ENCODE measurements at places on chromosomes 5 and 9. TPM values are rescaled to one million over a fixed set of nuclear protein-coding genes. Genes with fewer than 3 reads are reported as not detected.

DNA sequence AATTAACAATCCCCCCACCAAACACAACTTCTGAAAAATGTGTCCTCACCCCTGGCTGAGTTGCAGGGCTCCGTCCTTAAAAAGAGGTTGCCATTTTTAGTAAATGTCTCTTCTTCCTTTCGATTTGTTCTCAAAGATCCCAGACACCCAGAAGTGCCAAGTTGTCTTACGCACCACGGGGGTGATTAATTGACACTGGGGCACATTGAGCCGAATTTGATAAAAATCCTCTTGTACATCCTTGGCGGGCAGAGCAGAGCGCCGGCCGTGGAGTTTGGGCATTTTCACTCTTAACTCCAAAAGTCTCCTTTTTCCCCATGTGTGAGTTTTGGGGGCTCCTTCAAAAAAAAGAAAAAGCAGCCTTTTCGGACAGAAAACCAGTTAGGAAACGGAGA lies 4.5 kb downstream of the LMX1B start:
- DNase-seq = no peak

DNA sequence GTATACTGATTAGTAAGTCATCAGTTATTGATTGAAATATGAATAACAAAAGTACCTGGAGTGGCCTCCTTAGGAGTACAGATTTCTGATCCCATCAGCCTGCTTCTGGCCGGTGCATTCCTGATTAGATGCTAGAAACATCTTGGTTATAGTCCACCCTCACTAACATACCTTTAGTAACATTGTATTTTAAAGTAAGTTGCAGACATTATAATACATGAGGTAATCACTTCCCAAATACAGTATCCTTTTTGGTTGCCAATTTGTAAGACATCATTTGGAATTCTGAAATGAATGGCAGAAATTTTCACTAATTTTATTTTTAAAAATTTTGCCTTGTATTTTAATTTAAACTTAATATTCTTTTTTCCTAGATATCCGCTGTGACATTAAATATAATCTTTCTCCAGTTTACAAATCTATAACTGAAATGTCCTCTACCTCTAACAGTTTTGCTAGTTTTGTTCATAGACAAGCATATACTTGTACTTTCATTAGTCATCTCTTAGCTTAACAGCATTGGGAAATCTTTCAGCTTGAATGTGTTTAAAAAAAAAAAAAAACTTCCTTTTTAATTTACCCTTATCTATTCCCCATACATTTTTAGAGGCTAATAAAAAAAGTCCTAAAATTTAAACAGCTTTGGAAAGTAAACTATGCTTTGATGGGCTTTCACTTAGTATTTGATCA lies 178.9 kb downstream of the XRCC4 start:
- DNase-seq = no peak

FLT4 gene
- total RNA-seq = 5.0 TPM

GRCh38 chr5:171816666-171817065 lies 31.0 kb downstream of the SMIM23 start:
- no peak for DNase-seq

GRCh38 chr9:129070696-129071525 lies 10.0 kb upstream of the DOLPP1 start:
- no peak for DNase-seq

RASA1 gene
- 70.8 TPM for total RNA-seq

ZNF367 gene
- 2.4 TPM for total RNA-seq

DNA sequence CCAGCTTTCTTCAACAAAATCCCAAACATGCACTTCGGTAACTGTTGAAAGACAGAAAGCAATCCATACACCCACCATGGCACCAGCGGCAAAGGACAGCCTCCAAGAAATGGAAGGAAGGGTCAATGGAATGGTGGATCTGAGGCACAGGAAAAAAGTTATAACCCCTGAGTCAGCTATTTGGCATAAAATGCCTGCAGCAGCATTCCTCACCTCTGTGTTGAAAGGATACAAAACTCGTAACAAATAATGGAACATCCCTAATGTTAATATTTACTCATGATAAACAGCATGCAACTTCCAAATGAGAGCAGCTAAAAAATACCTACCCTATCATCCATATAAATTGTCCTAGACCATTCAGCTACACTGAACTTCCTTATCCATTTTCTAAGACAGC lies 9.4 kb downstream of the FBXW11 start:
- no peak for DNase-seq

- DNase-seq = no peak
Observed at GRCh38 chr5:138850865-138851435, 24.2 kb downstream of the LRRTM2 start.

DNA sequence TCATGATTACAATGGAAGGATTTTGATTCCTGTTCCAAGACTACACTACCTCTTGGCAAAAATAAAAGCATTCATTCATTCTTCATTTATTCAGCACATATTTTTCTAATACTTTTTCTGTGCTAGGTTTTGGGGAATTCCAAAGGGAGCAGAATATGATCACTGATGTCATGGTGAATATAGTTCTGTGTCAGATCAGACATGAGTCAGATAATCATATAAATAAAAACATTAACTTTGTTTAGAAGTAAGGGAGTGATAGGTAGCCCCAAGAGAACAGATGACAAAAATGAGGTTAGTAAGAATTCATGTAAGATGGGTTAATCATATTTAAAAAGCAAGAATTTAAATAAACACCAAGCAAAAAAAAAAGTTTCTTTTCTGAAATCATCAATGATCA lies 94.1 kb upstream of the RANBP6 start:
- no peak for DNase-seq

PCDHGA5 gene
- total RNA-seq = 6.4 TPM

GRCh38 chr5:87327998-87328397 lies 60.3 kb downstream of the RASA1 start:
- DNase-seq = no peak

DNA sequence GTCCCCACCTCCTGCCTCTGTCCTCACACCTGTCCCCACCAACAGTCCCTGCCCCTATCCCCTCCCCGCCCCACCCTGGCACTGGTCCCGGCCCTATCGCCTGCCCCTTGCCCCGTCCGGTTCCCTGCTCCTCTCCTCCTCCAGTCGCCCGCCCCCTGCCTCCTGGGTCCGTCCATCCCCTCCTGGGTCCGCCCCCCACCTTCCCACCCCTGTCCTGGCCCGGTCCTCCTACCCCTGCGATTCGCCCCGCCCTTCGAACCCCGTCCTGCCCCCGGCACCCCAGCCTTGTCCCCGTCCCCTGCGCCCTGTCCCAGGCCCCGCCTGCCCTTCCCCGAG lies 372 bp downstream of the EDF1 start:
- DNase-seq = no peak

- DNase-seq = no peak
Observed at GRCh38 chr5:111887706-111888105, 130.7 kb upstream of the NREP start.

GARNL3 gene
- total RNA-seq = 92.5 TPM
